ENCODE measurements at places on chromosomes 11 and 22.

DNA sequence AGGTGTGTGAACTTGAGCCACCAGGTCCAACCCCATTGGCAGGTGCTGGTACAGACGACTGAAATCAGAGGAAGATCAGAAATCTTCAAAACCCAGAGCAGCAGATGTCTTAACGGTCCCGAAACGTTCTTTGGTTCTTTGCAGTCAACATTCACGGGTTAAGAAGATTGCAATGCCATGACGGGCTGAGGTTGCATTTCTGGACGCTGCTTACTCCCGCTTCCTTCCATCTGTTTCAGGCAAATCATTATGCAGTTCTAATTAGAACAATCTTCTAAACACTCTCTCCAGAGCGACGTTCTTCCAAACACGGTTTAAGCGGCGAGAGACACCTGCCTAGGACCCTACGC is 492 bp upstream of the LUZP2 start:
- no peak for DNase-seq

- DNase-seq, result no peak
These were observed 32.1 kb upstream of the ACR start for GRCh38 chr22:50705851-50706351.

GRCh38 chr11:86041975-86042378 is 26.9 kb downstream of the PICALM start:
- DNase-seq, result peak; percentile 74

DNA sequence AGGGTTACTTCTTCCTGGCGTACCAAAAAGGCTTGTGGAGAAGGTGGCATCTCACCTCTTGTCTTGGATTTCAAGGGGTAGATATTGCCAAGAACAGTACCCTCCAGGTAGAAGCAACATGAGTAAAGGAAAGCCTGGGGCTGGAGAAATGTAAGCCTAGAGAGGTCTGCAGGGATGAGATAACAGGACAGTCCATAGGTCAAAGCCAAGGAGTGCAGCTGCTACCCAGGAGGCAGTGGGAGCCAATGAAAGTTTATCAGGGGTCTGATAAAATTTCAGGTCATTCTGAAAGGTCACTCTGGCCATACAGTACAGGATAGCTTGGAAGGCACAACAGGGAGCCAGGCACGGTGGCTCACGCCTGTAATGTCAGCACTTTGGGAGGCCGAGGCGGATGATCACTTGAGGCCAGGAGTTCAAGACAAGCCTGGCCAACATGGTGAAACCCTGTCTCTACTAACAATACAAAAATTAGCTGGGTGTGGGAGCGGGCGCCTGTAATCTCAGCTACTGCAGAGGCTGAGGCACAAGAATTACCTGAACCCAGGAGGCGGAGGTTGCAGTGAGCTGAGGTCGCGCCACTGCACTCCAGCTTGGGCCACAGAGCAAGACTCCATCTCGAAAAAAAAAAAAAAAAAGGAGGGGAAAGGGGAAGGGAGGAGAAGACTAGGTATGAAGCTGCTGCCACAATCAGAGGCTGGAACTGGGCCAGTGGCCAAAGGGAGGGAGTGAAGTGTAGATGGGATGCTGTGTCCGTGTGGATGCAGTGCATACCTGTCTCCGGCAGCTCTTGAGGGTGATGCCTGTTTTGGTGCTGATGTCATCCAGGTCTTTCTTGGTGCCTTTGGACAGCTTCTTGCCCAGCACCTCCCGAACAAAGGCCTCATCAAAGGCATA is 1.2 kb downstream of the FIBP start:
- no peak for DNase-seq

DNA sequence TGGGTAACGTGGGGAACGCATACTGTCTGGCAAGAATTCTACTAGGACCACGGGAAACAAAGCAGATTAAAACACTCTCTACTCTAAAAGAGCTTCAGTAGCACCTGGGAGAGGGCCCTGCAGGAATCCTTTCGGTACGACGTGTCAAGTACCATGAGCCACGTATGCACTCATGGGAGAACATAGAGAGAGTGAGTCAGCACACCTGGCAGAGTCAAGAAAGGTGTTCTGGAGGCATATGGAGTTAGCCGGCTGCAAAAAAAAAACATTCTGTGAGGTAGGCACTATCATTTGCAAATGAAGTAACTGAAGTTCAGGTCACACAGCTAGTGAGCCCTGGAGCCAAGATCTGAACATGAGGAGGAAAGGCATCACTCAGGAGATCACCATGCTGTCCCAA is 71.1 kb upstream of the BID start:
- no peak for DNase-seq

DNA sequence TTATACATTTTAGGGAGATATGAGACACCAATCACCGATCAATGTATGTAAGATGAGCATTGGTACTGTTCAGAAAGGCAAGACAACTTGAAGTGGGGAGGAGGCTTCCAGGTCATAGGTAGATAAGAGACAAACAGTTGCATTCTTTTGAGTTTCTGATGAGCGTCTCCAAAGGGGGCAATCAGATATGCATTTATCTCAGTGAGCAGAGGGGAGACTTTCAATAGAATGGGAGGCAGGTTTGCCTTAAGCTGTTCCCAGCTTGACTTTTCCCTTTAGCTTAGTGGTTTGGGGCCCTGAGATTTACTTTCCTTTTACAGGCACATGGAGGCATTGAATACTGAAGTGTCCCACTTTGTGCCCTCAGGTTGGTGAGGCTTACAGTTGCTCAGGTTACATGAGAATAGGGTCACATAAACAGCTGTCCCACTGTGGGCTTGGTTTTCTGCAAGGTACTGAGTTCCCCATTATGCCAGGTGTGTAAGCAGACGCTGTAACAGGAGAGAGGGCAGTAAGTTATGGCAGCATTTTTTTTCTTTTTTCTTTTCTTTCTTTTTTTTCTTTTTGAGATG is 129.8 kb upstream of the SERPIND1 start:
- no peak for DNase-seq

DNA sequence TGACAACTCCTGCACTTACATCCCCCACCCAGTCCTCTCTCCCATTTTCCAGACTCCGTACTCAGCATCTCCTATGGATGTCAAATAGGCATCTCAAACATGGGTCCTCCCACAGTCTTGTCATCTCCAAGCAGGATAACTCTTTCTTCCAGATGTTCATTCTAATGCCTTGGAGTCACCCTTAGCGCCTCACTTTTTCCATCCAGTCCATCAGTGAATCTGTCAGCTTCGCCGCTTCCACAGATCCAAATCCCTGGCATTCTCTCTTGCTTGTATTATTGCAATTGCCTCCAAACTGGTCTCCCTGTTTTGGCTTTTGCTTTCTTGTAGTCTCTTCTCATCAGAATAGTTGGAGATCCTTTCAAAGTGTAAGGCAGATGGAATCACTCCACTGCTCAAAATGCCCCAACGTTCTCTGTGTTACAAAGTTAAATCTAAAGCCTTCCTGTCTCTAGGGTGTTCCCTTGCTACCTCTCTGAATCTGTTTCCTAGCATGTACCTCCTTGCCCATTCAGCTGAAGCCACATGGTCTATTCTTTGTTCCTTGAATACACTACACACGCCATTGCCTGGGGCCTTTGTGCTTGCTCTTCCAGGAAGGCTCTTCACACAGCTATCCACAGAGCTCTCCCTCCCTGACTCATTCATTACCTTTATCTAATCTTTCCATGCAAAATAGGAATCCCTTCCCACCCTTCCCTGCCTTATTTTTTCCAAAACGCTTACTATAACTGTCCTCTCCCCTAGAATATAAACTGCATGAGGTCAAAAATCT is 64.8 kb downstream of the UBASH3B start:
- DNase-seq, result no peak

- DNase-seq, result no peak
These were observed 11.5 kb upstream of the GRK2 start for GRCh38 chr11:67254798-67255197.

DNA sequence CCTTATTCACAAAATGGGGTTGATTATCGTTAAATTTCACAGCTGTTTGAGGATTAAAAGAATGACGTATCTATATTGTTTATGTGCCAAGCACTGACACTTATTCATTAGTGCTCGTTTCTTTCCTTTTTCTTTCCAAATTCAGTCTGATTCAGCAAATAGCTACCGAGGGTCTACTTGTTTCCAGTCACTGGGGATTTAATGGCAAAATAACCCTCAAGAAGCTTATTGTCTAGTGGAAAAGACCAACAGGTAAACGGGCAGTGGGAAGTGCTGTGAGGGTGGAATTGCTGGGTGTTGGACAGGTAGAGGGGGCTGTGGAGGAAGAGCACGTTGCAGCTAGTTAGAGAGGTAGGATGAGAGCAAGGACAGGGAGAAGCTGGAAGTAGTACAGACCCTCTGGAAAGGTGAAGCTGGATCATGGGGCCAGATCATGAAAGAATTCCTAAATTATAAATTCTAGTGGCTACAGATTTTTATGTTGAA is 48.3 kb upstream of the BIRC3 start:
- no peak for DNase-seq

- peak; percentile 25 for DNase-seq
These were observed 36.0 kb downstream of the TTLL1 start for GRCh38 chr22:43053176-43053575.

DNA sequence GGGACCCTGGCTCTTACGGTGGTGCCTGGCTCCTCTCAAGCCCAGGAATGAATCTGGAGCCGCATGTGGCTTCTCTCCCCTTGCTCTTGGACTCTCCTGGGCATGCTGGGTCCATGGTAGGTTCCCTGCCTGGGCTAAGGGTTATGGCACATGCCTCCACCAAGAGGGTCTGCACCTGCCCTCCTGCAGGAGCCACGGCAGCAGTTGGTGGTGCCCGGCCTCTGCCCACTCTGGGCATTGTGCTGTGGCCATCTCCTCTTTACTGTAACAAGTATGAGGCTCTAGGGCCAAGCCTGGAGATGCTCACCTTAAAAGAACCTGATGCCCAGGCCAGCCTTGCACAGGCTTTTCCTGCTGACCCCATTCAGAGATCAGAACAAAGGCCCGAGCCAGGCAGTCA is 104.0 kb upstream of the PITPNB start:
- no peak for DNase-seq

DNA sequence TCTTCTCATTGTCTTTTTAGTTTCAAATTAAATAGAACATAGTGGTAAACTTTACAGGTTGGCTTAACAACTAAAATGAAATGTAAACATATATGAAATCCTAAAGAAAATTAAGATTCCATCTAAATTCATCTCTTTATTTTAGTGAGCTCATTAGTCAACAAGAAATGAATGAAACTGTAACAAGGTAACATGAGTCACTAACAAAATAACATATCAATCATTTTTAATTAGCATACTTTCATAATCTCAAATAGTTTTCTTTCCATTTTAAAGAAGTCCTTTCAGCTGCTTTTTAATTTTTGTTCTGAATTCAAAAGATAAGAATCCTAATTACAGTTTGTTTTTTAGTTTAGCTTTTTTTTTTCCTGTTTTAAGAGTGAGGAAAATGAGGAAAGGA is 688.6 kb upstream of the TENM4 start:
- DNase-seq, result no peak

DNA sequence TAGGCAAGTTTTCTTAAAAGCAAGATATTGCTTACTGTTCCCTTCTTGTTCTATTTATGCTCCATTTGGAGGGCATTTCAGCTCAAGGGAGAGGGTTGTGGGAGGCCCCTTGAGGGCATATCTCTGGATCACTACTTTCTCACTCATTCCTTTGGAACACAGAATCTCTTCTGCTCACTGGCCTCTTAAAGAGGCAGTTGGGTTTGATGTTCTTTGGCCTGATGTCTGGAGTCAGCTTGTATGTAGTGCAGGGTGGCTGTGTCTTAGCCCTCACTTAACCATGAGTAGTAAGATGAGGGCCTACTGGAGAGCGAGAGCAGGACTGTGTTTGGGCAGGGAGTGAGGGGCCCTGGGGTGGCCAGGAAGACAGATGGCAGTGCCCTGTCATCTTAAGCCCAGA is 3.6 kb downstream of the INCENP start:
- DNase-seq, result no peak

GRCh38 chr22:46149512-46150033 is 753 bp upstream of the PPARA start:
- DNase-seq, result no peak

DNA sequence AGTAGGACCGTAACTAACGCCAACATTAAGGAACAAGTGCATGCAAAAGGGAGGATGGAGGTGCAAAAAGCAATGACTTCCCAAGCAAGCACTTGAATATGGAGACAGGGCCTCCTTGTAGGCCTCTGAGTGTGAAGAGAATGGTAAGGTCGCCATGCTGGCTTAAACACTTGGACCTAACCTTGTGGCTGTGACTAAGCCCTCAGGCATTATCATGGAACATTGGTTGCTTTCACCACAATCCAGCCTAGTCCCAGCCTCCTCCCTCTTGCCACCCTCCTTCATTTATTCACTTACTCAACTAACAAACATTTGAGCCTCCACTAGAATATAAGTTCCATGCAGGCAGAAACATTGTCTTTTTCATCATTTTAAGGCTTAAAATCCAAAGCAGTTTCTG is 11.9 kb upstream of the SYTL2 start:
- no peak for DNase-seq

DNA sequence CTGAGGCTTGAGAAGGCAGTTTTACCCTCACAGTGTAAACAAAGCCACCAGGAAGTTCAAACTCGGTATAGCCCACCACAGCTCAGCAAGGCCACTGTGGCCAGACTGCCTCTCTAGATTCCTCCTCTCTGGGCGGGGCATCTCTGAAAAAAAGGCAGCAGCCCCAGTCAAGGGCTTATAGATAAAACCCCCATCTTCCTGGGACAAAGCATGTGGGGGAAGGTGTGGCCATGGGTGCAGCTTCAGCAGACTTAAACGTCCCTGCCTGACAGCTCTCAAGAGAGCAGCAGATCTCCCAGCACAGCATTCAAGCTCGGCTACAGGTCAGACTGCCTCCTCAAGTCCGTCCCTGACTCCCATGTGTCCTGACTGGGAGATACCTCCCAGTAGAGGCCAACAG is 69.7 kb downstream of the TTC28 start:
- no peak for DNase-seq

- no peak for DNase-seq
These were observed 1.1 kb upstream of the CHRM4 start for GRCh38 chr11:46392421-46393230.

All from iPS DF 19.7 (cell line).